Hepatocyte (in vitro differentiated cells): ENCODE measurements at places on chromosomes 2 and 18. TPM values are rescaled to one million over a fixed set of nuclear protein-coding genes. Genes with fewer than 3 reads are reported as not detected.

DNA sequence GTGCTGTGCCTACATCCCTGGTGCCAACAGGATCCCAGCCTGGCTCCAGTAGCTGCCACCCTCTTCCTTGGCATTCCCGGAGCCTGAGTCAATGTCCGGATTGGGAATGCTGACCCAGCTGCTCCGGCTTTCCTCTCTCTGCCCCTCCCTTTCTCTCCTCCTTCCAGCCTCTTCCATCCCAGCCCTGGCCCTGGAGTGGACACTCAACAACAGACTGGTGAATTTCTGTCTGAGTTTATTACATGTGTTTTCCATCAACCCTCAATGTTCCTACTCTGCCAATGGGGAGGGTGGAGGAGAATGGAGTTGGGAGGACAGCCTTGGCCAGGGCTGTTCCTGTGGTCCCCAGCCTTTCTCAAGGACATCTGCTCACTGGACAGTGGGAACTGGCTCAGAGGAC lies 917 bp upstream of the PRKAG3 start:
- no peak for DNase-seq

GRCh38 chr18:49747876-49748275 lies 65.5 kb downstream of the ACAA2 start:
- DNase-seq, result no peak

- DNase-seq, result no peak
Measured at GRCh38 chr2:218880102-218880858, at the start of gene WNT10A. WNT10A (plus strand) TSS chr2:218880852; CDS start chr2:218880996, 144 bp downstream.

DNA sequence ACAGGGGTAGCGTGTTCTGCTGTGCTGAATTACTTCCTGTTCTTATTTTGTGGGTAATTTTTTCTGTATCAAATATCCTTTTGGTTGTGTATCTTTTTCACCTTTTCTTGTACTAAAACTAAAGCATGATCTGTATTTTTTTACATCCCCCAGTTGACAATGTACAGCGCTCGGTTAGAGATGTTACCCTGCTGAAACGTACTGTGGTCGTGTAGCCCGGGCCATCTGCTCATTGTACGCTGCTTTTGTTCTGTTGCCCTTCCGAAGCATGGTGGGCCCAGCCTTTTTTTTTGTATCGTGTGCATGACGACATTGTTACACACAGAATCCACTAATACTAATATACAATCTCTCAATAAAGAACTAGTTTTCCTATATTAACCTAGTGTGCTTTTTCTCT lies 233.1 kb downstream of the HAUS1 start:
- DNase-seq, result no peak

- no peak for DNase-seq
Measured at GRCh38 chr2:148565272-148565894, 79.2 kb upstream of the EPC2 start.

DNA sequence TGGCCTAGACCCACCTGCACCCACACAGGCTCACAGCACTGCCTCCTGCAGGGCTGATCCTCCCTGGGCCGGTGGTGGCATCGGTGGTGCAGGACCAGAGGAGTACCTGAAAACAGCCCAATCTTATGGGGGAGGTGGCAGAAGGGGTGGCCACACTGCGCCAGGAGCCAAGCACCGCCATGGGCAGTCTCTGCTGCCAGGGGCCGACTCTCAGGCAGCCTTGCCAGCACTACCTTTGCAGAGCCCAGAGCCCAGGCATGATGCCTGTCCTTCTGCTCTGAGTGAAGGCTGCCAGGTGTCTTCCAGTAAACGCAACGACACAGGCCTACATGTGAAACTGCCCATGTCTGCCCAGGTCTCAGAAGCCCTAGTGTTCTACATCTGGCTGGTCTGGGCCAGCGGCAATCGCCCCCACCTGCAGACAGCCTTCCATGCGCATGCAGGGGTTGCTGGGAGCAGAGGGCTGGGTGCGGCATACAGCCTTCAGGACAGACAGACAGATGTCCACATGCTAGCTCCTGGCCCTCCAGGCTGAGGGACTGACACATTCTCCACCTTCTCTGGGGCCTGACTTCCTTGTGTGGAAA lies 6.8 kb downstream of the HS6ST1 start:
- no peak for DNase-seq

GRCh38 chr2:47503481-47504070 lies 100.6 kb downstream of the MSH2 start:
- no peak for DNase-seq

DNA sequence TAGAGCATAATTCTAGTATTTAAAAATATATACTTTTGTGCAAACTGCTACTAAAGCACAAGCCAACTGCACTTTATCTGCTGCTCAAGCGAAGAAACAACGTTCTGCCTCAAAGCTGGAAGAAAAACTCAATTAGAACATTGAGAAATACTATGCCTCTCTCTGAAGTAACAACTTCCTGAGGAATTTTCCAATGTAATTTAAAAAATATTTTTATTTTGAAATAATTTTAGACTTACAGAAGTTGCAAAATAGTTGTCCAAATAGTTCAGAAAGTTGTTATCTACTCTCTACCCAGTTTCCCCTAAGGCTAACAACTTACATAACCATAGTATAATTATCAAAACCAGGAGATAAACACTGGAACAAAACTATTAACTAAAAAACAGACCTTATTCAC lies 12.3 kb upstream of the POLI start:
- DNase-seq, result no peak

DNA sequence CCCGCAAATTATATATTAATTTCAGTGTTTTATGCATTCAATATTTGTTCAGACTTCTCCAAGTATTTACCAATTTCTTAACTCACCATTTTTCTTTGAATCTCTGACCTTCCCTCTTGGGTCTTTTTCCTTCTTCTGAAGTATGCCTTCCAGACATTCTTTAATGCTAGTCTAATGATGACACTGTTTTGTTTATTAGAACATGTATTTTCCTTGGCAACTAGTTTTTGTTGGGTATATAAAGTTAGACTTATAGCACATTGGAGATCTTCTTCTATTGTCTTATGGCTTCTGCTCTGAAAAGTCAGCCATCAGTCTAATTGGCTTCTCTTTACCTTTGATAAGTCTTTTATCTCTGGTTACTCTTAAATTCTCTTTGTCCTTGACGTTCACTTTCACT lies 423.2 kb upstream of the NRP2 start:
- no peak for DNase-seq

DNA sequence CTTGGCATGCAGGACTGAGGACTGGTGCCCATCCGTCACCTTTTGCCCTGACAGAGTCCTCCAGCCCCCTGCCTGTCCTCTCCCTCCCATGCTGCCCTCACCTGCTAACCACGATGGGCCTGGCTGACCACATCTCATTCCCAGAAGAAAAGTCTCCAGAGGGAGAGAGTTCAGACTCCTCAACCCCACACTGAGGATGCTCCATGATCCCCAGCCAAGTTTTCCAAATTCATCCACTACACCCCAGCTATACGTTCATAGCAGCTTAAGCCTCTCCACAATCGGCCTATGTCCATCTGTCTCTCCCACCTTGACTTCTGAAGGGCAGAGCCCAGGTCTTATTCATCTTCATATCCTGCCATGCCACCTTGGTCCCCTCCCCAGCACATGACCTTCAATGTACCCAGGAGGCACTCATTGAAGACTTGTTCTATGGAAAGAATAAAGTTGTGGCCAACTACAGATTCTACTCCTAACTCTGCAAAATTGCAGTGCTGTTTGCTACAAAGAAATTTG lies 115.6 kb upstream of the ID2 start:
- no peak for DNase-seq

DNA sequence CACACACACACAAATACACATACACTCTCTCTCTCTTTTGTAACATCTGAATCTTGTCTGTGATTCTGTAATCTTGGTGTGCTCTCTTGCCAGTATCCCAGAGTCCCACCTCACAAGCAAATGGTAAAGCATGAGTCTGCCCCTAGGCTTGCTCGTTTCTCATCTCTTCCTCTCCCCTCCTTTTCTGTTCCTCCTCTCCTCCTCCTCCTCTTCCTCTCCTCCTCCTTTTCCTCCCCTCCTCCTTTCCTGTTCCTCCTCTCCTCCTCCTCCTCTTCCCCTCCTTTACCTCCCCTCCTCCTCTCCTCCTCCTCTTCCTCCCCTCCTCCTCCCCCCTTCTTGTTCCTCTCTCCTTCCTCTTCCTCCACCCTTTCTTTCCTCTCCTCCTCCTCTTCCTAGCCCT lies 59.0 kb downstream of the TNFRSF11A start:
- DNase-seq, result no peak

DNA sequence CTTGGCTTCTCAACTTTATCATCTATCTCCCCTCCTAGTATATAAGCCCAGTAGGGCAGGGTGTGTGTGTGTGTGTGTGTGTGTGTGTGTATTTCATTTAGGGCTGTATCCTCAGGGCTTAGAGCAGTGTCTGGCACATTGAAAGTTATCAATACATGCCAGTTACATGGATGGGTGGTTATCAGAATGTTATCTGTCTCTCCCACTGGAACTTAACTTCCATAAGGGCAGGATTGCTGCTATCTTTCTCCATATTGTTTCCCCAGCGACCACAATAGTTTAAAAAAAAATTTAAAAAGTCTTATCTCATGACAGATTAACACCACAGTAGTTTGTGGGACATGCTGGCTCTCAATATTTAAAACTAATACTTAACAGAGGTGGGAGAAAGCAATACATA lies 488.9 kb downstream of the PLCL1 start:
- no peak for DNase-seq

DNA sequence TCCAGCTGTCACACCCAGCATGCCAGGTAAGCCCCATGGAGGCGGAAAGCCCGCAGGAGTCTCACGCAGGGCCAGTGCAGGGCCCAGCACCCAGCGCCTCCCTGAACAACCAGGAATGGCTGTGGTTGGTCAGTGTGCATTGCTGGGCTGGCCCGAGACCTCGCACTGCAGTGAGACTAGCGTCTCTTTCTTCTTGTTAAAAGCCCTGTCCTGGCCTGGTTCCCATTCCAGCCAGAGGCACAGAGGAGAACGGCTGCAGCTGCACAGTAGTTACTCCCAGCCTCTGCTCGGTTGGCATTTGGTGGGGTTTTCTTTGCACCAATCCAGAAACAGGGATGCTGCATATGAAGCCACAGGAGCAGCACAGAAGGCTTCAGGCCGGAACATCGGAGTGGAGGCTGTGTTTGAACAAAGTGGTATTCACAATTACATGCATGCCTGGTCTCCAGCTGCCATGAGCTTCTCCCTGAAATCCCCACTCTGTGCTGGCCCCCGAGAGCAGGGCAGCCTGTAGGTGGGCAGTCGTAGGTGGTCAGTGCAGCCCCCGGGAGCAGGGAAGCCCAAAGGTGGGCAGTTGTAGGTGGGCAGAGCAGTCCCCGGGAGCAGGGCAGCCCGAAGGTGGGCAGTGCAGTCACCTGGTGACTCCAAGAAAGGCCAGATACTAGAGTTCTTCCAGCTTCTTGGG lies 163.7 kb upstream of the PXDN start:
- DNase-seq, result no peak

DNA sequence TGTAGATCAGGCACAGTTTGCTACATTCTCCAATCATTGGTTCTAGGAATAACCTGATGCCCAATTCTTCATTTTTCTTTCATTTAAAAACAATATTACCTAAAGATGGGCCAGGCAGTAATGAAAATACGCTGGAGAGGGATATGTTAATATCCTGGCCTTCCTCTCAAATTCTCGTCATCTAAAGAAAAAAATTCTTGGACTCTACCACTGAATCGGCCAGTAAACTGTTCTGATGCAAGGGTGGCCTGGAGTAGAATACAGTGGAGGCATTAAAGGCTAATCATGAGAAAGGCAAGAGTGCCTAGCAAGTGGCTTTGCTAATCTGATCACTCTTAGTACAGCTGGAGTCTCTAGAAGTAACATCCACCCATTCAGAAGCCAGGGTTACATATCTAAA lies 157.7 kb downstream of the ANTXR1 start:
- DNase-seq, result no peak

DNA sequence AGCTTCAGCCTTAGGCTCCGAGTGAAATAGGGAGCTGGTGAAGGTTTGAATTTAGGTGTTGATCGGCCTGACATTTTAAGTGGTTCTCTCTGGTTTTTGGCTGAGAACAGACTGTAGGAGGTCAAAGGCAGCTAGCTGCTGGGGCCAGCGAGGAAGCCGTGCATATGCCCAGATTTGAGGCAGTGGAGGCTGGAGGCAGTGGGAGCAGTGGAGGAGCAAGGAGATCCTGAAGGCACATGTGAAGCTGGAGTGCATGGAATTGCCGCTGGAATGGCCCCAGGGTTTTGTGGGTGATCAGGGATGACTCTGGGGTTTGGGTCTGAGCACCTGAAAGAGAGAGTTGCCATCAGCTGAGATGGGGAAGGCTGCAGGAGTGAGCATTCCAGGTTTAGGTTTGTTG lies 25.1 kb downstream of the STEAP3 start:
- no peak for DNase-seq

DNA sequence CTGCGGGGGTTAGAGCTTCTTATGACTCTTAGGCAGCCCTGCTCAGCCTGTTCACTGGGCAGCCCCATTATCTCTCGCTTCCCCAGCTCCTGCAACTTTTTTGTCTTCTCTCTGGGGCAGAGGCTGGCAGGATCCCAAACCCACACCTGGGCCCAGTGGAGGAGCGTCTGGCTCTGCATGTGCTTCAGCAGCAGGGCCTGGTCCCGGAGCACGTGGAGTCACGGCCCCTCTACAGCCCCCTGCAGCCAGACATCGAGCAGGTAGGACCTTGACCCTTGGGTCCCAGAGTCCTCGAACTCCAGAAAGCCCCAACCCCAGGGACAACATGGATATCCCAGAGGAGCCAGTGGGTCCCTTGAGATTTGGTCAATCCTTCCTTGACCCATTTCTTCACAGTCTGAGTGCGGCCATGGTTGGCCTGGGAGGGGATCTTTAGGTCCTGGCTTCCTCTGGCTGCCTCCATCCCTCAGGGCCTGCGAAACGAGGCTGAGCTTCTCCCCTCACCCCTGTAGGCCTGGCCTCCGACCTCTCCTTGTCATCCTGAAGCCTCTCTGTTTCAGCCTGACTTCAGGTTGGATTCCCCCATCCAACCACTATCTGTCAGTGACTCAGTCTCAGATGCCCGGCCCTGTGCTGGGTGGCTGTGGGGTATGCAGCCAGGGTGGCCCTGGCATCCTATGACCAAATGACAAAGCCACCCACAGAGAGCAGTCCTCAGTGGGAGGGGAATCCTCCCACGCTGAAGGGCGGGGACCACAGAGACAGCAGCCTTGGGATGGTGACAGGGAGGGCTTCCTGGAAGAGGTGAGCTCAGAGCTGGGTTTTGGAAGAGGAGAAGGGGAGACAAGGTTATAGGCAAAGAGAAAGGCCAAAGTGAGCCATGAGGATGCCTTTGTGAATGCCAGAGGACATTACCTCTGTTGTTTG lies 214.2 kb downstream of the DYSF start:
- no peak for DNase-seq

FMNL2 gene
- 41.9 and 53.6 TPM in 2 replicates for total RNA-seq

GPR155 gene
- 20.5 and 26.1 TPM in 2 replicates for total RNA-seq

PROM2 gene
- 1.2 and 2.8 TPM in 2 replicates for total RNA-seq

CLEC4F gene
- total RNA-seq, result not detected in 2 replicates

SYT4 gene
- total RNA-seq, result 1.7 TPM in 2 replicates

GKN1 gene
- total RNA-seq, result 0.53 TPM in 1 of 2 replicates, not detected in the other

IL1R2 gene
- total RNA-seq, result 1.3 and 10.5 TPM in 2 replicates

LCT gene
- 3.2 and 4.1 TPM in 2 replicates for total RNA-seq
